ENCODE measurements at places on chromosomes 7 and 10. TPM values are rescaled to one million over a fixed set of nuclear protein-coding genes. Genes with fewer than 3 reads are reported as not detected.

Gene SLC26A3
- 0.30 TPM for polyA plus RNA-seq

Gene FBXO24
- 0.31 TPM for polyA plus RNA-seq

Gene FOXI2
- polyA plus RNA-seq = not detected

Gene SPDYE9
- polyA plus RNA-seq = not detected

Gene NKX1-2
- polyA plus RNA-seq = not detected

Gene ANKRD2
- polyA plus RNA-seq = not detected

Gene CACNA2D1
- polyA plus RNA-seq = not detected

Gene GPR26
- not detected for polyA plus RNA-seq

GRCh38 chr10:10208196-10208595 is 809.5 kb upstream of the CELF2 start:
- no peak for DNase-seq

- no peak for DNase-seq
Measured at GRCh38 chr7:81944058-81944457, 174.2 kb upstream of the HGF start.

DNA sequence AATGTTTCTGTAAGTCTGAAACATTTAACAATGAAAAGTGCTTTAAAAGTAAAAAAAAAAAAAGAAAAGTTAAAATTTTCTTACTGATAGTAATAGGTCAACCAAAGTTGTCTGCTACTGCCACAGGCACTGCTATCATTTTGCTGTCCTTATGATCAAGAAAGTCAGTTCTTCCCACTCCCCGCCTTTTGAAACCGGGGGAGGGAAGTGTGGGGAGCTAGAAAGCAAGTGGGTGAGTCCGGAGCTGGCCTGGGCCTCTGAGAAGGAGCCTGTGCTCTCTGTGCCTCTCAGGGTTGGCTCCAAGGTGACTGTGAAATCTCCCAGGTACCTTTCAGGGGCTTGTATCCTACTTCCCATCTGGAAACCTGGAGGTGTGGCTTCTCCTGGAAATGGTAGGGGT is 7.3 kb downstream of the C7orf57 start:
- no peak for DNase-seq

- no peak for DNase-seq
Measured at GRCh38 chr7:85320699-85321476, 134.0 kb upstream of the SEMA3D start.

- DNase-seq = no peak
Measured at GRCh38 chr10:70958396-70958795, 70.0 kb upstream of the PCBD1 start.

- DNase-seq = no peak
Measured at GRCh38 chr7:74083928-74084721, 521 bp downstream of the LIMK1 start.

- DNase-seq = no peak
Measured at GRCh38 chr10:20768843-20769242, 128.3 kb downstream of the NEBL start.

- no peak for DNase-seq
Measured at GRCh38 chr7:2691011-2691707, 3.2 kb downstream of the AMZ1 start.

GRCh38 chr7:46600340-46600739 is 679.3 kb upstream of the IGFBP3 start:
- no peak for DNase-seq

DNA sequence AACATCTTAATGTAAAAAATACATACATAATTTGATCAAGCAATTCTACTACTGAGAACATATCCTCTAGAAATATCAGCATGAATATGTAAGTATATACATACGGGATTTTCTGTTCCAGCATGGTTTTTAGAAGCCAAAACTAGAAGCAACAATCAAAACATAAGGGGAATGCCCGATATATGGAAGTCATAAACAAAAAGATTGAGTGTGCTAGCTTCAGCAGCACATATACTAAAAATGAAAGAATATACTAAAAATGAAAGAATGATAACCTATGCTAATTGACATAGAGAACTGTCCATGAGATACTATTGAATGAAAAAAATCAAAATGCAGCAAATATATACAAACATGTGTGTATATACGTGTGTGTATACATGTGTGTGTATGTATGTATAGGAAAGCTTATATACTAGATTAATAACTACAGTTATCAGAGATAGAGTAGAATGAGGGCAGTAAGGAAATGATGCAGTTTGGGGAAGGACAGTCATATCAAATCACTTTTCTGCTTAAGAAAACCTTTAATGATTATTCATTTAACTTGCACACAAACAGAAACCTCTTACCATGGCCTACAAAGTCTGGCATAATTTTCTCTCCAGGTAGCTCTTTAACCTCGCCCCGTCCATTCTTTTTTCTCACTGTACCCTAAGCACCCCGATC is 72.9 kb downstream of the NPY start:
- no peak for DNase-seq

GRCh38 chr10:43053825-43054224 is 23.0 kb upstream of the RET start:
- no peak for DNase-seq

- no peak for DNase-seq
Measured at GRCh38 chr7:76351372-76351771, 7.4 kb downstream of the YWHAG start.

DNA sequence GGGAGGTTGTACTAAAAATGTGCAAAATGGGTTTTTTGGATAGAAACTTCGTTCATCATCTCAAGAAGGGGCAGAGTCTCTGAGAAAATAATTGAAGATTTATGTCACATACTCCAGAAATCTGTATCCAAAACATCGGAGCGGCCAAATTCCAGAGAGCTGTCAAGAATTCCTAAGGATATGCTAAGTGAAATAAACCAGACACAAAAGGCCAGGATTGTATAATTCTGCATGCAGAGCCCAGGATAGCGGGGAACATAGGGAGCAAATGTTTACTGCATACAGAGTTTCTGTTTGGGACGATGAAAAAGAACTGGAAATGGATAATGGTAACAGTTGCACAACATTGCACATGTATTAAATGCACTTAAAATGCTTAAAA is 224.2 kb upstream of the AUTS2 start:
- DNase-seq = no peak

DNA sequence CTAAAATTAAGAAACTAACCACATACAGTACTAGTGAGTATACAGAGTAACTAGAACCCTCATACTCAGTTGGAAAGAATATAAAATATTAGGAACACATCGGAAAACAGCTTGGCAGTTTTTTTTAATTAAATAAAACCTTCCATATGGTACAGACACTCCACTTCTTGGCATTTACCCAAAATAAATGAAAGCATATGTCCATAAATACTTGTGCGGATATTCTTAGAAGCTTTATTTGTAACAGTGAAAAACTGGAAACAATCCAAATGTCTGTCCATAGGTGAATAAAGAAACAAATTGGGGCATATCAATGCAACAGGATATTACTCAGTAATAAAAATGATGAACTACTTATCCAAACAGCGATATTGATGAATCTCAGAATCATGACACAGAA is 410.0 kb downstream of the HTR7 start:
- no peak for DNase-seq

DNA sequence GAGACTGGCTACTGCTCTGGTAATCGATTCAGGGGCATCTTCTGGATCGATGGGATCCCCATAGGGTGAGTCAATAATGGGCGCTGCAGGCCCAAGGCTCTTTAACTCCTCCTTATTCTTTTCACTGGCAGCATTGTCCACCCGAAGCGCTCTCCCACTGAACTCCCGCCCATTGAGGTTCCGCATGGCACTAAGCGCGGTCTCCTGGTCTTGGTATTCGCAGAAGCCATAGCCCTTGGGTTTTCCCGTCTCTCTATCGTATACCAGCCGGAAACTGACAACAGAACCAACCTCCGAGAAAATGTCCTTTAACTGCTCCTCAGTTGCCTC is 285 bp downstream of the CSTF2T start:
- no peak for DNase-seq

DNA sequence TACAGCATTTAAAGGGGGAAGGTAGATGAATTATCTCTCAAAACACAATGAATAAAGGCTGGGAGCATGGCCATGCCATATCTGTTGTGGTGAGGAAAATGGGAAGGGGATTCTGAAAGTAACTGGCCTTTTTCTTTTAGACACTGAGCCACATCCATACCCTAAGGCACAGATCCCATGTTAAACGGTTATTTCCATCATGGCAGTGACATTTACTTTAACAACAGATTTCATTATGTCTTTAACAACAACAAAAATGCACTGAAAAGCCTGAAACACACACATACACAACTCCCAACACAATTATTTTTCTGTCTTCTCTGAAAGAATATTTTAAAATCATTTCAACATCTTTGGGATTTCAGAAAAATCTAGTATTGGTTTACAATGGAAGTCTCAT is 176.1 kb upstream of the FZD1 start:
- no peak for DNase-seq

GRCh38 chr7:2558629-2559282 is at the start of gene IQCE:
IQCE (plus strand) TSS chr7:2558979; CDS start chr7:2559182, 203 bp downstream.
- DNase-seq = peak; percentile 81

DNA sequence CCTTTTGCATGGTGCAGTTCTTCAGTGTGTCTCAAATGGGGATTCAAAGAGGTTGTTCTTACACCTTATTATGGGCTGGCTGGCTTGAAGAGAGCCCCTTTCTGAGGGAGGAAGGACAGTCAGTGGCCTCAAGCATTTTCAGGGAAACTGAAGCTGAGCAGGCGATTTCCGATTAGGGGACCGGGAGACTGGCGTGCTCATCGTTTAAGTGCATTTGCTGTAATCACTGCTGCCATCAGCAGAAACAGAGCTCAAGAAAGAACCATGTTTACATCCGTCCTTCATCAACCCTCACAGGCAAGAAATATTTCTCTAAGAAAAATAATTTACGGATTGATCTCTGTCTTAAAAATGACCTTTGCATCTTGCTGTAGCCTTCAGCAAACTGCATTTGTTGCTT is 32.2 kb downstream of the DNAJB6 start:
- DNase-seq = no peak

- DNase-seq = no peak
Measured at GRCh38 chr10:20871970-20872369, 25.1 kb downstream of the NEBL start.

Data from HepG2 (cell line).